ENCODE measurements at places on chromosomes 1 and 21.

- DNase-seq: no peak
Observed at GRCh38 chr1:7384679-7385078, 386.4 kb upstream of the VAMP3 start.

DNA sequence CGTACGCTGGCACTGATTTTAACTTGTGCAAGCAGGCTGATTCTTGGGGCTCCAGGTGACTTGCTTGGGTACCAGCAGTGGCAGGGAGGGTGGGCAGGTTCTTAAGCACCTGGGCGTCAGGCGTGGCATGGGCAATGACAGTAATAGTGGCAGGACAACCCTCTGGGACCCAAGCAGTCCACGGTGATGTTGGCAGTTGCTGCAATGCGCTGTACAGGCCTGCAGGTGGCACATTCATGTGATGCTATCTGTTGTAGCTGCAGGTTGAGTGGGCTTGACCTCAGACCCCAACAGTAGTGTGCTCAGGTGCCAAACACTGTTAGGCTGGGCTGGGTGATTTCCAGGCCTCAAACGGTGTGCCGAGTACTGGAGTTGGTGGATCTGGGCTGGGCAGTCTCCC lies 10.2 kb upstream of the OR10J4 start:
- DNase-seq: no peak

GRCh38 chr1:168498159-168498631 lies 45.6 kb downstream of the XCL2 start:
- no peak for DNase-seq

DNA sequence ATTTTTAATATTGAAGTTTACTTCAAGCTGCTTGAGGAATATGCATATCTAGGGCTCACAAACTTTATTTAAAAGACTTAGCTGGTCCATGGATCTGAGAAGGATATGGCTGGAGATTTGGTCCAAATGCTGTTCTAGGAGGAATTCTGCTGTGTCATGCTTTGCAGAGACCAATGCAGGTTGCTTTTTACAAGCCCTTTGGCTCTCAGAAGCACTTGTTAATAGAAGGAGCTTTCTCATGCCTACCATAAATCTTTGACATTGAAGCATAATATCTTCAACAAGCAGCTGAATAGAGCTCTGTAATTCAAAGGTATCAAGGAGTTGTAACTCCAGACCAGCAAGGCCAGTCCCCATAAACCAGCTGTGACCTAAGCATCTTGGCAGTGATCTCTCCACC lies 299.1 kb downstream of the HHAT start:
- no peak for DNase-seq

GRCh38 chr1:115922801-115923200 lies 53.5 kb upstream of the SLC22A15 start:
- no peak for DNase-seq

DNA sequence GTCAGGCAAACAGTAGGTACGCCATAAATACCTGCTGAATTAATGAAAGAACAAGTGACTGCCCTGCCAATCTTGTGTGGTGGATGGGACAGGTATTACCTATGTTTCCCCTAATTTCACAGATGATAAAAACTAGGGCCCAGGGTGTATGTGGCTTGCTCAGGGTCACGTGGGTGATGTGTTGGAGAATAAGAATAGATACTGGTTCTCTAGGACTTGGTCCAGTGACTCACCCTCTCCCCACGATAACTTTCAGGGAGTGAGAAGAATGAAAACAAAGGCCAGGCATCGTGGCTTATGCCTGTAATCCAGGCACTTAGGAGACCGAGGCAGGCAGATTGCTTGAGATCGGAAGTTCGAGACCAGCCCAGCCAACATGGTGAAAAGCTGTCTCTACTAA lies 26.7 kb downstream of the SLC26A9 start:
- no peak for DNase-seq

DNA sequence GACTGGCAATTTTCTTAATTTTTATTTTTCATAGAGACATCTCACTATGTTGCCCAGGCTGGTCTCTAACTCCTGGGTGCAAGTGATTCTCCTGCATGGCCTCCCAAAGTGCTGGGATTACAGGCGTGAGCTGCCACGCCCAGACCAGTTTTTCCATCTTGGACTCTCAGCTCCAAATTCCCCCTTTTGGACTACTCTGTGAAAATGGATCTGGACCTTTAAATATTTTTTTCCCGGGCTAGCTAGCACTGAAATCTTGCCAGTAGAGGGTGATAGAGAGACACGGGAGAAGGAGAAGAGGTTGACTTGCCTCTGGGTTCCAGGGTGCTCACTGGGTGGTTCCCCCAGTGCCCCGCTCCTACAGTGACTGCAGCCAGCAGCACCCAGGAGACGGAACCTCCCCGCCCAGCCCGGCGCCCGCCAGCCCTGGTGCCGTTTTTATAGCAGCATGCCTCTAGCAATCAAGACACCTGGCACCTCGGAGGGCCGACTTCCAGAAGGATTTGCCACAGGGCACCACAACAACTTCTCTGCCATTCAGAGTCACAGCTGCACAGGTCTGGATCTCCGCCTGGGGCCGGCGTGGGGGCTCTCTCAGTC lies 34.7 kb upstream of the SCCPDH start:
- DNase-seq: peak; percentile 72

DNA sequence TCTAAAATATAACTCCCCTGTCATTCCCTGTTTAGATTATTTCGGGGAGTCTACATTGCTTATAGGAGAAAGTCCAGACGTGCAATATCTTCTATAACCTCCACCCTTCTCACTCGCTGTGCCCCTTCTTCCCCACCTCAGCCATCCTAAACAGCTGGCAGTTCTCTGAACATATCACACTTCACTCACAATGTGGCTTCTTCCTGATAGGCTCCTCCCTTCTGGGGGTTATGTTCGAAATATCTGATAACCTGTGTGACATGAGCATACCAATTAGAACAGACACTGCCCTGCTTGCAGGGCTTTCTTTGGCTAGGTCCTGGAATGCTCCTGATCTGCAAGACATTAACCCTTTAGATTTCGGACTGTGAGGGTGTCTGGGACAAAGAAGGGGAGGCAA lies 274.6 kb downstream of the NFIA start:
- DNase-seq: no peak

DNA sequence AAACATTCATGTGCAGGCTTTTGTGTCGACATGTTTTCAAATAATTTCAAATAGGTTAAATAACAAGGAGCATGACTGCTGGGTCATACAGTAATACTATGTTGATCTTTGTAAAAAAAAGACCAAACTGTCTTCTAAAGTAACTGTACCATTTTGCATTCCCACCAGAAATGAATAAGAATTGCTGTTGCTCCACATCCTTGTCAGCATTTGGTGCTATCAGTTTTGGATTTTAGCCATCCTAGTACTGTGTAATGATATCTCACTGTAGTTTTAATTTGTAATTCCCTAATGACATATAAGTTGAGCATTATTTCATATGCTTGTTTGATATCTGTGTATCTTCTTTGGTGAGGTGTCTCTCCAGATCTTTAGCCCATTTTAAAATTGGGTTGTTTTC lies 11.6 kb downstream of the UROD start:
- no peak for DNase-seq

GRCh38 chr1:59123081-59123681 lies 173.7 kb upstream of the FGGY start:
- DNase-seq: no peak

DNA sequence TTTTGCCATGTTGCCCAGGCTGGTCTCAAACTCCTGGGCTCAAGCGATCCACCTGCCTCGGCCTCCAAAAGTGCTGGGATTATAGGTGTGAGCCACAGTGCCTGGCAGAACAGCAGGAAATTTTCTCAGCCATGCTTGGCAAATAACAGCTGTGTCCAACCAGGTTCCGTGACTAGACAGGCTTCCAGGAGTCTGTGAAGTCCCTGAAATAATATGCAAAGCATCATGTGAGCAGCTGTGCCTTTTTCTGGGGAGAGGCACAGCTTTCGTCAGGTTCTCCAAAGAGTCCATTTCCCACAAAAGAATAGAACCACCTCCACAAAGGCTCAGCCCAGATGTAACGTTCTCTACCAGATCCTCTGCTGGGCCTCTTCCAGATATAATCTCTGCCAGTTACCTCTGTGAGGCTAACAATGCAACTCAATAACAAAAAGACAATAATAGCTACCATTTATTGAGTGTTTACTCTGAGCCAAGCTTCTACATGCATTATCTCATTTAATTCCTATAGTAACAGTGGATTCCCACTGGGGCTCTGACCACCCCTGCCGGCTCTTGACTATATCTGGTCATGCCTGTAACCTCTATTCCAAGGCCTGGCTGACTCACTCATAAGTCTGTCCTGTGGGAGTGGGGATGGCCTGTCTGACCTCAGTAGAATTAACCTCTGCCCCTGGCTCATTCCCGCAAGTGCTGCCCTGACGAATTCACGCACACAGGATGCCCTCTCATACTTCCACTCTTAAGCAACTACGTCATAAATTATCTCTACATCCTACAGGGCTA lies 4.0 kb upstream of the NKAIN1 start:
- no peak for DNase-seq

GRCh38 chr1:213266983-213267772 lies 216.1 kb downstream of the RPS6KC1 start:
- DNase-seq: no peak

GRCh38 chr1:219442611-219443061 lies 170.3 kb downstream of the ZC3H11B start:
- no peak for DNase-seq

- no peak for DNase-seq
Observed at GRCh38 chr1:197269053-197269452, 1.0 kb downstream of the CRB1 start.

DNA sequence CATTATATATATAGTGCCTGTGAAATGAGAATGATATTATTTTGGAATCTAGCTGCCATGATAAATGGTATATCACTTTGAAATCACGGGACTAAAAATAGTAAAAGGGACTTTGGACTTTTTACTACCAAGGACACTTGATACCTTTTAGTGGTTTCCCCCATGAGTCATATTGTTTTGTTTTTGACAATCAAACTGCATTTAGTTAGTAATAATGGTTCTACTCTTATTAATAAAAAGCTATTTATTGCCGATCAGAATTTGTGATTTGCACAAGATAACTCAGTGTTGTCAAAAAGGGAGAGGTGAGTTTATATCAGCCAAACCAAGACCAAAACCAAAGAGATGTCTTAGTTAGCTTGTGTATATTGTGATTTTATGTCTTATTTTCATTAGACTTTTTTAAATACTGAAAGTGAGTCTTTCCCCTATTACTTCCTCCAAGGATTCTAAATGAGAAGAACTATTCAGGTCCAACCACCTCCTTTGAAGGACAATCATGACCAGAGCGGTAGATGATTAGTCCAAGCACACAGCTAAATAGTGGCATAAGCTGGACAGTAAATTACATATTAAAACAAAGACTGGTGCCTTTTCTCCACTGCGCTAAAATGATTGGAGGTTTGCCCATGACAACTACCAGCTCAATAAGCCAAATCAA lies 281.7 kb upstream of the ESRRG start:
- no peak for DNase-seq

DNA sequence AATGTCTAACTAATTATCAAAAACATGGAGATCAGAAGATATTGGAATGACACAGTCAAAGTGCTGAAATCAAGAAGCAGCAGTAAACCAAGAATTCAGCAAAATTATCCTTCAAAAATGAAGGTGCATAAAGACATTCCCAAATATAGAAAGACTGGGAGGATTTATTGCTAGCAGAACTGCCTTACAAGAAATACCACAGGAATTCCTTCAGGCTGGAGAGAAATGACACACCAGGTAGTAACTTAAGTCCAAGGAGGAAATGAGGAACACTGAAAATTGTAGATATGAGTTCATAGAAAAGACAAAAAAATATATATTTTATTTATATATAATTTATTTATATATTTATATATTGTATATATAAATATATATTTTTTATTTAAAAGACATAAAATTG lies 217.2 kb downstream of the RPS6KC1 start:
- no peak for DNase-seq

DNA sequence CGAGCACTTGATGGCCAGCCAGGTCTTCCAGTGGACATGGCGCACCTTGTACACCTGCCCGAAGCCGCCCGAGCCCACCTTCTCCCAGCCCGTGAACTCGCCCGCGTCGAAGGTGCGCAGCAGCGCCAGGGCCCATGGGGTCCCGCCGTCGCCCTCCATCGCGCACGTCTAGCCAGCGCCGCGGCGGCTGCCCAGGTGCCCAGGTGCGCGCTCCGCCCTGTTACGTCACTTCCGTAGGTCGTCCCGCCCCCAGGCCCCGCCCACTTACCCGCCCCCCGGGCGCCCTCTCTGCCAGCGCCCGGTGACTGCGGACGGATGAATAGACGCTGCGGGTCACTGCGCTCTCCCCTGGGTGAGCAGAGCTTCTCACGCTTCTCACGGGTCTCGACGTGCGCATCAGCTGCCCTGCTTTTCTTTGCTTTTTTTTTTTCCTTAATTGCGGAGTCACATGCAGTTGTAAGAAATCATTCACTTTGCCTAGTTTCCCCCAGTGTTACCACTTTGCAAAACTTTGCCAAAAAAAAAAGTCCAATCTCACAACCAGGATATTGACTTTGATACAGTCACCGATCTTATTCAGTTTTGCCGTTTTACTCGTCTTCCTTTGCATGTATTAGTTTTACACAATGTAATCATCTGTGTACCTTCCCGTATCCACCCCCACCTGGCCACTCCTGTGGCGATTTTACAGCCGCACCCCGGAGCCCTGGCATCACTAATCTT lies at the start of gene RIPK4:
RIPK4 (minus strand) TSS at position 170 of the 723 bp plus-strand sequence; CDS start at position 159, 11 bp downstream.
- DNase-seq: peak; percentile 56

- DNase-seq: no peak
Observed at GRCh38 chr1:153639280-153639679, 5.4 kb downstream of the CHTOP start.

DNA sequence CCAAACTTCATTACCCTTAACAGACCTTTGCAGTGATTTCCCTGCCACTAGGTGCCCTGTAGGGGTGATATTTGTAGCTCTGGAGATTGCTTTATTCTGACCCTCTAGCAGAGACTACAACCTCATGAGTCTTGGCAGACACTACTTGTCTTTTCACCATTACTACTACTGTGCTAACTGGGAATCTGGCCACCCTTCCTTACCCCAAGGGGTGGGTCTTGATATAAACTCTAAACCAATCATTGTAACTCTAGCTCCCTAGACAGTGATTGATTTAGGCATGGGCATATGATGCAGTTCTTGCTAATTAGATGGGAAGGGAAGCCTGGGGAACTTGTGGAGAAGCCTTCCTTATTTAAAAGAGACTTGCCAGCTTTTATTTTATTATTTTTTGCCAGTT lies 3.9 kb downstream of the KPNA6 start:
- DNase-seq: no peak

- DNase-seq: no peak
Observed at GRCh38 chr1:27026621-27027574, 14.2 kb upstream of the TENT5B start.

- DNase-seq: no peak
Observed at GRCh38 chr1:115839029-115839678, 1.8 kb downstream of the NHLH2 start.

- DNase-seq: no peak
Observed at GRCh38 chr1:212651977-212652376, 43.4 kb downstream of the ATF3 start.

- no peak for DNase-seq
Observed at GRCh38 chr1:234683861-234684632, 74.1 kb upstream of the IRF2BP2 start.
